Caki2 (cell line): ENCODE measurements at places on chromosomes 2 and 18. TPM values are rescaled to one million over a fixed set of nuclear protein-coding genes. Genes with fewer than 3 reads are reported as not detected.

The TANK gene
- 46.8 and 55.1 TPM in 2 replicates for total RNA-seq

The KLHL29 gene
- 1.4 and 2.1 TPM in 2 replicates for total RNA-seq

The SERPINB13 gene
- not detected in 2 replicates for total RNA-seq

DNA sequence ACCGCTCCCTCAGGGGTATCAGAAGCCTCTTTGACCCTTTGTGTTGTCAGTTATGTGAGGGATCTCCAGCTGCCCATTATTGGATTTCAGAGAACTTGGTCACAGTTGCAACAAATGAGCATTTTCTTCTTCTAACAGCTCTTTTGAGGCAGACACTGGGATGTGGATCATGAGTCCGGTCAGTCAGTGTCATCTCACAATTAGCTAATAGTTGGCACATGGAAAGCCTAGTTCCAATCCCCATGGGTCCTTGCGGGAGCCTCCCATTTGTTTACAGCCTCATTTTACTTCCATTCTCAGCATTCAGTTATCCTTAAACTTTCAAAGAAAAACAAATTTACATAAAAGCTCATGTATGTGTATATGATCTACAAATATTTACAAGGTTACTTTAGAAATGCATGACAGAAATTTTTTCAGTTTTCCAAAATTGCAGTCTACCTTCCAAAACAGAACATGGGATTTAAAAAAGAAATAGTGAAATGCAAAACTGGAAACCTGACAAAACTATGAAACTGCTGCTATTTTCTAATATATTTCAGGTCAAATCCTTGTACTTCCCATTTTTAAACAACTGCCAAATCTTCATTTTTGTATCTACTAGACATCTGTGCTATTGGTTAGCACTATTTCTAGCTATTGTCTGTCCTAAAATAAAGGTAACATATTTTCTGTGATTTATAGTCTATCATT lies 547.1 kb upstream of the ZEB2 start:
- no peak for DNase-seq

- DNase-seq, result no peak
These were observed 54.8 kb downstream of the NBAS start for GRCh38 chr2:15506229-15506819.

DNA sequence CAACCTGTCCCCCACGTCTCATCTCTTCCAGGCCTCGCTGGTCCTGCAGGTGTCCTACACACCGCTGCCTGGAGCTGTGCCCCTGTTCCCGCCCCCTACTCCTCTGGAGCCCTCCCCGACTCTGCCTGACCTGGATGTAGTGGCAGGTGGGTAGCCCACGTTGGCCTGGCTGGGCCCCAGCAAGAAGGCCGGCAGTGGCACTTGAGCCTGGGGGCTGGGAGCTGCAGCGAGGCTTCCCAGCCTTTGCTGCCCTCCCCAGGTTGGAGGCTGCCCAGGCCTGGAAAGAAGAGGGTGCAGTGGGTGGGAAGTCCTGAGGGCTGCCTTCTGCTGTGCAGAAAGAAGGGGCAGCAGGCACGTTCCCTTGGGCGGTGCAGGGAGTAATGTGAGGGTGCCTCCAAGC lies 58.4 kb downstream of the DYSF start:
- DNase-seq, result no peak

- DNase-seq, result no peak
These were observed 262.3 kb downstream of the NRXN1 start for GRCh38 chr2:50769406-50770181.

GRCh38 chr2:39407516-39408296 lies 29.4 kb downstream of the MAP4K3 start:
- DNase-seq, result no peak
